Stimulated activated CD4-positive, alpha-beta T cell treated with anti-CD3 and anti-CD28 coated beads, Interleukin-1b, Interleukin-23, amount 100 ng/mL, for 4 hours (primary cell): ENCODE measurements at places on chromosomes 2 and 18.
A peak's percentile ranks its signal among the peaks of the same experiment; 100 is the strongest.

- no peak for DNase-seq
Observed at GRCh38 chr2:1605102-1606045, 138.9 kb downstream of the PXDN start.

- DNase-seq = no peak
Observed at GRCh38 chr18:37844209-37844970, 278.8 kb upstream of the CELF4 start.

DNA sequence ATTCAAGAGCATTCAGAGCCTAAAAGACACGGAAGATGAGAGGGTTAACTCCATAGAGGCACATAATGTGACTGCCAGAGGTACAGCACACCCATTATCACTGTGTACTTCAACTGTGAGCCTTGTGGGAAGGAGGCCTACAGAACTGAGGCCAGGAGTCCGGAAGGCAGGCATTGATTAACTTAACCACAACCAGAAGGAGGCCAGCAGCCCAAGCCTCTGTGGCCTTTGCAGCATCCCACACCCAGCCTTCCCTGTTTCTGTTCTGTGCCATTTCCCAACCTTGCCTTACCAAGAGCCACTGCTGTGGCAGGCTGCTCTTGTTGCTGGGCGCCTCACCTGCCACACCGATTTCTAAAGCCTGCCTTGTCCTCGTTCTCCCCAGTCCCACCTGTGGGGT, 27.2 kb downstream of the SIGLEC15 start:
- no peak for DNase-seq

DNA sequence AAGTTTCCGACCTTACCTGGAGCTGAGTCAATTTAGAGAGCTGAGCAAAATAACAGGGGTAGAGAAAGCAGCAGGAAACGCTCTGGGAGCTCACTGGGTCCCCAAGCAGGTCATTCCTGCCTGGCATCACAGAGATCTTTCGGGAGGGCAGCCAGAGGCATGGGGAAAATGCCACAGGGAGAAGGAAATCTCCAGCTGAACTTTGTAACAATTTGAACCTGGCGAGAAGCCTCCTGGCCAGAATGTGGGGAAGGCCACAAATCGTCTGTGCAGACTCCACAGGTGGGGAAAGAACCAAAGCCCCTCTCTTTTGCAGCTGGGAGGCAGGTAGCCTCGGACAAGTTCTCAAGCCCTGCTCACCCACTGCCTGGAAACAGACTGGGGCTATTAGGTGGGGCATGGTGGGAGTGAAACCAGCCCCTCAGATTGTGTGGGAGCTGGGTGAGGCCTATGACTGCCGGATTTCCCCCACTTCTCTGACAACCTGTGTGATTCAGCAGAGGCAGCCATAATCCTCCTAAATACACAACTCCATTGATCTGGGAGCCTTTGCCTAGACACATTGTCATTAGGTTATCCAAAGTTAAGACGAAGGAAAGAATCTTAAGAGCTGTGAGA, 53.9 kb downstream of the INO80D start:
- DNase-seq = no peak

DNA sequence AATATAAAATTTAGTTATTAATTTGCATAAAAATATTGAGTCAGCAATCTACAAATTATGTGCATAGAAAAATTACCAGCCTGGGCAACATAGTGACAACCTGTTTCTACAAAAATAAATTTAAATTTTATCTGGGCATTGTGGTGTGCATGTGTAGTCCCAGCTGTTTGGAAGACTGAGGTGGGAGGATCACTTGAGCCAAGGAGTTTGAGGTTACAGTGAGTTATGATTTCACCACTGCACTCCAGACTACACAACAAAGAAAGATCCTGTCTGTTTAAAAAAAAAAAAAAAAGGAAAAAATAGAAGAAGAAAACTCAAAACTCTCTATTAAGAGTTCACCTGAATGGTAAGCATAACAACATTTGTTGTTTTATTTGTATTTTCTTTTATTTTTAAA, 1048.4 kb upstream of the CDH2 start:
- no peak for DNase-seq

DNA sequence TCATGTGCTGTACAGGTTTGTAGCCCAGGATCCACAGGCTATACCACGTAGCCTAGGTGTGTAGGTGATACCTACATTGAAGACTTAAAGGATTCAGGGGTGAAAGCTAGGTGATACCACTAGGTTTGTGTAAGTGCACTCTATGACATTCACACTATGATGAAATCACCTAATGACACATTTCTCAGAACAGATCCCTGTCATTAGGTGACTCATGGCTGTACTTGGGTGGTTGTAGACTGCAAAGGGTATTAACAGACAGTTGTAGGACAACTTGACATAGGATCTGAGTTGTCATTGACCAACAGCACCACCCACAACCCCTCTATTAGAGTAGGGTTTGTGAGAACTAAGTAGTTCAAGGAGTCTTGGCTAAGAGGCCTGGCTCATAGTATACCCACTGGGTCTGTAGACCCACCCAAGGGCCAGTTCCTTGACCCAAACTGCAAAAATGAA, 27.7 kb upstream of the SMCHD1 start:
- no peak for DNase-seq

DNA sequence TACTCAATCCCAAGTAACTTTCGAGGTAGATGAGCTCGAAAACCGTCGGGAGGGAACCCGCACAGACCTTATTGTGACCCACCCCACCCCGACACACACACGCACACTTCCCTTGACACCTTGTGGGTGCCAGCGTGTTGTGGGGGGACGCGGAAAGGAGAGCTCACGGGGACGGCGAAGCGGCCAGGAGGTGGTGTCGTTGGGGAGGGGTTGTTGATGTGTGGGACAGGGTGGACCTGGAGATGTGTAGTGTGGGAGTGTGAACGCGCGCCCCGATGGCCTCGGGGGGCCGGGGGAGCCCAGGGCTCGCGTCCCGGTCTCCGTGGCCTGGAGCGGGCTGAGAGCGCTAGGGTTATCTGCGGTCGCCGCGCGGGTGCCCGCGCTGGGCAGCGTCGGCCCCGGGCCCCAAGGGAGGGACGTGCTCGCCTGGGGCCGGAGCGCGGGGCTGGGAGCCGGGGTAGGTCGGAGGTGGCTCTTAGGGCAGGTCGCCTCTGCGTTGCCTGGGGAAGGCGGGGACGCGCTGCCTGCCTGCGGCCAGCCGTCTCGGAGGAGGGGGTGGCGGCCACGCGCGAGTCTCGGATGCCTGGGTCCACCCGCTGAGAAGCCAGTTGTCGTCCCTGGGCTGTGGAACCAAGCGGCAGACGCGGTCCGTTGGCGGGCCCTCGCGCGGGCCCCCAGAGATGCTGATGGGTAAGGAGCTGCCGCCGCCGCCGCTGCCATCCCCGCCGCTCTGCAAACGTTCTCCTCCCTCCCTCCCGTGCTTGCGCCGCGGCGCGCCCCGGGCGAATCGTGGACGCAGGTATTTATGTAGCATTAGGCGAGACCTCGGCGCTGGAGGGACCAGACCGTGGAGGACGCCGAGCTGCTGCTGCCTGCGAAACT, 1.6 kb downstream of the KLHL29 start:
- DNase-seq = peak; percentile 19

GRCh38 chr2:9895669-9896590, 52.7 kb downstream of the TAF1B start:
- no peak for DNase-seq

DNA sequence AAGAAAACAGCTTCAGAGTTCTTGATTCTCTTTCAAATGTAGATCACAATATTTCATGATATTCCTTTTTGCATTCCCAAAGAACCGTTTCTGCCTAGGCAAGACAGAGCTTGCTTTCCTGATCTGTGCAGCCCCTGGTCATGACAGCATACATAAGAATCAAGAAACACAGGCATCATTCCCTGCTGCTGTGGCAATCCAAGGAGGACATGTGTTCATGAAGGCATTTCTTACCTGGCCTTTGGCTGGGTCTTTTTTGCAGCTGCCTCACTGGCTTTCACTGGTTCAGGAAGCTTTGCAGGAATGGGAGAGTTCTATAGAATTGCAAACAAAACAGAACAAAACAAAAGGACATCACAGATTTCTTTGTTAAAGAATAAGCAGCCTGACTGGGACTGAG, 87.6 kb upstream of the NFU1 start:
- no peak for DNase-seq

- no peak for DNase-seq
Observed at GRCh38 chr2:189440644-189440946, 679 bp upstream of the WDR75 start.

DNA sequence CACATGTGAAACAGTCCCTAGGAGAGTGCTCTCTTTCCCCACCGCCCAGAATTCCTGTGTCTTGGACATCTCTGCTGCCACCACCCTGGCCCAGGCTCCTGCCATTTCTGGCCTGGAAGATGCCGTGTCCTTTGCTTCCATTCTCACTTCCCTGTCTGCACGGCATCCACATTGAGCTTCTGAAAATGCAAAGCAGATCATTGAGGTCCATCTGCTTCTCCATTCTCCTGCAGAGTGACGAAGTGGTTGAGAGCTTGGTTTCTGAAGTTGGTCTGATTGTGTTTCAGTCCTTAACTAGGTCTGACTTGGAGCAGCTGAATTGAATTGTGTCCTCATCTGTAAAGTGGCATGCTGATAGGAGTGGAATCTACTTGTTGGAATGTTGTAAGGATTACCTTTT, 98.7 kb upstream of the MGAT5 start:
- DNase-seq = no peak

- no peak for DNase-seq
Observed at GRCh38 chr18:68722821-68723220, 7.9 kb upstream of the TMX3 start.

GRCh38 chr2:189338115-189338514, 103.2 kb upstream of the WDR75 start:
- DNase-seq = no peak

GRCh38 chr18:62933261-62933887, 218.0 kb downstream of the PHLPP1 start:
- DNase-seq = no peak

DNA sequence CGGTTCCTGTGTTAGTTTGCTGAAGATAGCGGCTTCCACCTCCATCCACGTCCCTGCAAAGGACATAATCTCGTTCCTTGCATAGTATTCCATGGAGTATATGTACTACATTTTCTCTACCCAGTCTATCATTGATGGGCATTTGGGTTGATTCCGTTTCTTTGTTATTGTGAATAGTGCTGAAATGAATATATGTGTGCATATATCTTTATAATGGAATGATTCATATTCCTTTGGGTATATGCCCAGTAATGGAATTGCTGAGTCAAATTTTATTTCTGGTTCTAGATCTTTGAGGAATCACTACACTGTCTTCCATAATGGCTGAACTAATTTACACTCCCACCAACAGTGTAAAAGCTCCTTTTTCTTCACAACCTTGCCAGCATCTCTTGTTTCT, 255.4 kb upstream of the CDH2 start:
- no peak for DNase-seq

DNA sequence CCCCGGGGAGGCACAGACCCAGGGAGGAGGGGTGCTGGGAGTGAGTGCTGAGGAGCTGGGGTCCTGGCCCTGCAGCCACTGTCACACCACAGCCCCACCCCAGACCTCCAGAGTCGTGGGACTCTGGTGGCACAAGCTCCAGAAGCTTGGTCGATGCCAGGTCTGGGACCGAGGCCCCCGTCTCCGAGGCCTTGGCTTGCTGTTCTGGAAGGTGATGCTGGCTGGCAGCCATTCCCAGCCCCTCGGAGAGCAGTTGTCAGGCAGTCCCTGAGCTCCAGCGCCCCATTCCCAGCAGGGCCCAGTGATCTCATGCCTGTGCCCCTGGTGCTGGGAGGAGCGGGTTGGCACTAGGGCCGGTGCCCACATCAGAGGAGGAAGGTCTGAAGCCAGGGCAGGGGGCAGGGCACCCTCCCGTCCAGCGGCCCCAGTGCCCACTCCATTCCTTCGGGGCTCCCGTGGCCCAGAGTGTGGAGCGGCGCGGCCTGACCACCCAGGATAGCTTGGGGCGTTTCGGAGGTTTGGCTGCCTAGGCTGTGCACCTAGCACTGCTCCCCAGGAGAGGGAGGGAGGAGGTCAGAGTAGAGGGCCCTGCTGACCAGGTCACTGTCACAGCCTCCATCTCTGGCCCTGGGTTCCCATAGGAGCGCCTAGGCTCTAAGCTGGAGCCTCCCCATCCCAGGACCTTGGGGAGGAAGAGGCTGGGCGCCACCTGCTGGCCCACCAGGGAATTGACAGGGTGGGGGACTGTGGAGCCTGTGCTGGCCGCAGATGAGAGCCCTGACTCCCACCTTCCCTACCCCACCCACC, 16.8 kb upstream of the ALPI start:
- DNase-seq = peak; percentile 28

GRCh38 chr2:221437056-221437455, 135.0 kb downstream of the EPHA4 start:
- DNase-seq = no peak

DNA sequence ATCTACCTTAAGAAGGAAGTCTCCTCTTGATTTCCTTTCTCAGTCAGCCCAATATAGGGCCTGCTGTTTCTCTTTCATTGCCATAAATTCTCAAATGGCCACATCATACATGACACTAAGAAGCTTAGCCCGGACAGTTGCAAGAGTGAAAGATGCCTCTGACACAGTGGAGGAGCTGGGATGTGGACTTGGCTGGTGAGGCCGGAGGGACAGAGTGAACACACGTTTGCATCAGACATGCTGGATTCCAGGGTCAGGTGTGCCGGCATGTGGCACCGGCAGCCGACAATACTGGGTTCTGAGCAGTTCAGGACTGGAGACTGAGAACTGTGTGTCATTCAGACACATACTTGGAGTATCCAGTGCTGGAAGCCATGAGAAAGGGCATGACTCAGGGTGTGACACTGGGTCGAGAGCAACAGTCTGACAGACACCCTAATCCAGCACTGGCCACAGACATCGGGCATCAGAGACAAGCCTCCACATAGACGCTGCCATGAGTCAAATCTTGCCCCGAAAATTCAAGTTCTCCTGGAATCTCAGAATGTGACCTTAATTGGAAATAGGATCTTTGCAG, 31.4 kb downstream of the TIMM21 start:
- DNase-seq = no peak

DNA sequence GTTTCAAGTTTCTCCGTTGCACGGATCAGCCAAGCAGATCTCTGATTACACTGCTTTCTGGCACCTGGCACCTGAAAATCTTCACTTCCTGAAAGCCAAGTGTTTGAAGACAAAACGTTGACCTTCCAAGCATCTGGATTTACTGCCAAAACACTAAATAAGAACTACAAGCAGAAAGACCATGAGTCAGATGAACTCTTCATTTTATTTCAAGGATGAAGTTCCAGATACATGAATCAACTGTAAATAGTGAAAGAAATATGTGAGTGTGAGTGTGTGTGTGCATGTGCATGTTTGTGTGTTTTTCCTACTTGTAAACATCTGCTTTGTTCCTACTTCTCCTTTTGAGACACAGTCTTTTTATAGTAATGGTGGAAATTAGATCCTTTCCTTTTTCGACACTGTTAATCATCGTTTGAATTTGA, 60.0 kb upstream of the DTNA start:
- DNase-seq = no peak
